NT2/D1 (cell line): ENCODE measurements at places on chromosomes 11 and 22.

- no peak for DNase-seq
Measured at GRCh38 chr11:86623041-86623621, 49.3 kb downstream of the ME3 start.

GRCh38 chr11:110921742-110922521, 209.7 kb upstream of the ARHGAP20 start:
- no peak for DNase-seq

DNA sequence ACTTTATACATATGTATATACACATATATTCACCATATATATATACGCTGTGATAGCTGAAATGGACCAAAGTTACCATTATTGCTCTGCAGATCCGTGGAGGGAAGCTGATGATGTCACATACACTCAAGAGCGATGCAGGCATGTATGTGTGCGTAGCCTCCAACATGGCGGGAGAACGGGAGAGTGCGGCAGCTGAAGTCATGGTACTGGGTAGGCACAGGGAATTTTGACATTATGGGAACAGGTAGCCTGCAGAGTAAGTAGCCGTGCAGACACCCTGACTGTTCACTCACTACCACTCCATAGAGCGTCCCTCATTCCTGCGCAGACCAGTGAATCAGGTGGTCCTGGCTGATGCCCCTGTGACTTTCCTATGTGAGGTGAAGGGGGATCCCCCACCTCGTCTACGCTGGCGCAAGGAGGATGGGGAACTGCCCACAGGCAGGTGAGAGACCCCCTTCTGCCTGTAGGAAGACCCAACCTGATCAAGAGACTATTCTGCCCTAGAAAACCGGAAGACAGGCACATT, 4.7 kb downstream of the ROBO3 start:
- no peak for DNase-seq

DNA sequence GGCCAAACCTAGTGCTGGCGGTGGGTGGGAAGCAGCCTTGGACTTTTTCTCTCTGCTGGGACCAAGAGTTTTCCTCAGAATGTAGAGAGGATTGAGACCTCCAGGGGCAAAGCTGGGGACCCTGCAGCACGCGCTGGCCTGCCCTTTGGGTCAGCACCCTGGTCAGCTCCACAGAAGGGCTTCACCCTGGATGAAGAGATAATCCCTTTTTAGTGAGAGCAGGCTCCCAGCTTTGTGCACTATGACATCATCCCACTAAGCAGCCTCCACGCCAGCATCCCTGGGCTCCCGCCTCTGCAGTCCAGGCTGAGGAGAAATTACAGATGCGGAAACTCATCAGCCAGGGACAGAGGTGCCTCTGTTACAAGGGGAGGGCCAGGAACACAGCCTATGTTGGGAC, 23.5 kb downstream of the DRICH1 start:
- peak; percentile 22 for DNase-seq

DNA sequence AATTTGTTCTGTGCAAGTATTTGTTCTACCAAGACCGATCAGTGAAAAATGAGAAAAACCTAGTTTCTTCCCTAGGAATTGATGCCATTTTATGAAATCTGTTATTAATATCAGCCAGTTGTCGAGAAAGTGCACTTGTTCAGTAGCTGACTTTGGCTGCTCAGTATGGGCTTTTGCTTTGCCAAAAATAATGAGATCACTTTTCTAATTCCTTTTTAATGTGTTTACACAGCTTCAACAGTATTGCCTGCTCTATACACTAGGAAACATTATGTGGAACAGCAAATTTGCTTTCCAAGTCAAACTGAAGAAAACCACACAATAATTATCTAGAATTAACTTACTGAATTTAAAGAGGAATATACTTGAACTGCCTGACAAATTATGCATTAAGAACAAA, 34.4 kb downstream of the SCUBE2 start:
- no peak for DNase-seq

DNA sequence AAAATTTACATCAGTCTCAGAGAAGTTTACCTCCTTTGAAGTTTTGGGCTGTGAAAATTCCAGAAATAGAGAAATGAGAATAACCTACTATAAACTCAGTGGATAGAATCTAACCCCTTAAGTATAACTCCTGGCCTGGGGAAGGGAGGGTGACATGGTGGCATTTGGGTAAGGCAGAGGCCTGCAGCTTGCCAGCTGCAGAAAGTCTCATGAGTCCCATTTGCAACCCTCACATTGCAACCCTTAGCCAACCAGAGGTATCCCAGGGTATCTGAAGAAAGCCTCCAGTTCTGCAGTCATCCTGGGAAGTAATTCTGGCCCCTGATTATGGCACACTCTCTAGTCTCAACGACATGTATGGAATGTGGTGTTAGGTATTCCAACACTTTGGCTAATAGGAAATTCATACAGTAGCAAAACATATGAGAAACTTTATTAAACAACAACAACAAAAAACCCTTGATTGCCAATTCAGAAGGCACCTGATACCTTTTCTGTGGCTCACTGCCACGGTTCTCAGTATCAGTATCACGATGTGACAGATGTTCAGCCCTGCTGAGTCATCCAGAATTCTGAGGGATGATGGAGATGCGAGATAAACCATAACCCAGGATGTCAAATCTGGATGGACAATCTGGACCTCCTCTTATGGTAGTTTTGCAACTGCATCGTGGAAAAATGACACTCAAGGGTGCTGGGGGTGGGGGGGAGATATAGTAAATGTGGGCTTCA, 743.4 kb downstream of the NELL1 start:
- DNase-seq = no peak
